Hindlimb muscle (tissue), 1 donor: ENCODE measurements at places on chromosomes 1 and 21. TPM values are rescaled to one million over a fixed set of nuclear protein-coding genes. Genes with fewer than 3 reads are reported as not detected.

- peak; percentile 64 for DNase-seq
These were observed 729 bp downstream of the NADK start for GRCh38 chr1:1777583-1777899.

- DNase-seq = peak; percentile 74
These were observed 39.9 kb downstream of the F5 start for GRCh38 chr1:169546087-169546995.

DNA sequence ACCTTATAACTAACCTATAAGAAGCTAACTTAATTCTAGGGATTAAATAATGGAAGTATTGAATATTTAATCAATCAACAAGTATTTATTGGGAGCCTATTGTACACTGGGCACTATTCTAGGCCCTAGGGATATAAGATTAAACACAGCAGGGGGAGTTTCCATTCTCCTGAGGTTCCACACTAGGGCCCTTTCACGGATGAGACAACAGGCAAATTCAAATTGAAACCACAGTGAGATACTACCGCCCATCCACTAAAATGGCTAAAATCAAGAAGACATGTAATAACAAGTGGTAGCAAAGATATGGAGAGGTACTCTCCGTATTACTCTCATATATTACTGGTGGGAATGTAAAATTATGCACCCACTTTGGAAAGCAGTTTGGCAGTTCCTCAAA lies 674.4 kb downstream of the KIF26B start:
- no peak for DNase-seq

GRCh38 chr1:162840250-162840839 lies 20.6 kb downstream of the CCDC190 start:
- no peak for DNase-seq

- no peak for DNase-seq
These were observed 2.7 kb downstream of the CDC14A start for GRCh38 chr1:100354971-100355394.

- DNase-seq = no peak
These were observed 32.6 kb downstream of the KCNC4 start for GRCh38 chr1:110242731-110243130.

GRCh38 chr1:33126411-33127000 lies 45.6 kb downstream of the AZIN2 start:
- no peak for DNase-seq

DNA sequence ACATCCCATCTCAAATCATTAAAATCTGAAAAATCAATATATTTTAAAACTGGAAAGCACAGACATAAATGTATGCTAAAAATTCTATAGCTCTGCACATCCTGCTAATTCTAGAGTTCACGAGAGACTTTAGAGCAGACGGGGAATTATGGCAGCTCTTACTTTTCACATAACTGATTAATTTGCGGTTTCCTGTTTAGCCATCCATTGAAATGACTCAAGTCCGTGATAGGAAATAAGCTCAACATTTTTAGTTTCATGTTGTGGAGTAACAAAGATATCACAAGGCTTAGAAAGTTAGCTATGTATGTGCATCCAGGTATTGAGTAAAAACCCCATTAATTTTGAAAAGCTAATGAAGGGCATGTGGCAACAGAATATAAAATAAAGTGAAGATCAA lies 123.2 kb downstream of the SMYD2 start:
- DNase-seq = no peak

- DNase-seq = no peak
These were observed 481.2 kb downstream of the MATN1 start for GRCh38 chr1:30242168-30242567.

Gene WNT3A
- not detected for polyA plus RNA-seq

Gene KPRP
- not detected for polyA plus RNA-seq
